CD4-positive, alpha-beta T cell (primary cell): ENCODE measurements at places on chromosomes 2 and 18.

- DNase-seq: no peak
Observed at GRCh38 chr2:210007895-210008294, 5.5 kb downstream of the RPE start.

GRCh38 chr2:126777620-126777978 lies 121.1 kb upstream of the TEX51 start:
- DNase-seq: no peak

DNA sequence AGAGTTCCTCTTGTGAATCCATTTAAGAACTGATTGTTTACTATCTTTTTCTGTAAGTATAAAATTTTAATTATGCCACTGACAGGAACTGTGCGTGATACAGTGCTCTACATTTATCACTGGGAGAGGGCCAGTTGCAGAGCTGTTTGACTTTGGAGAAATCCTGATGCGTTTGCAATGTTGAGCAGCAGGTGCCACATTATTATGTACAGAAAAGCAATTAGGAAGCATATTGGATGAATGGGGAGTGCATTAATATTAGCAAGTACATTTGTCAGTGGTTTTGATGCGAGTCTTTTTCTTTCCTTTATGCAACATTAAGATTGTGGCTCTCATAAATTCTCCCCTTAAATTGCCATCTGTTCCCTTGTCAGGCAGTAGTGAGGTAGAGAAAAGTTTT lies 302.3 kb upstream of the FANCL start:
- no peak for DNase-seq

GRCh38 chr2:179470089-179470488 lies 205.5 kb upstream of the SESTD1 start:
- DNase-seq: no peak

DNA sequence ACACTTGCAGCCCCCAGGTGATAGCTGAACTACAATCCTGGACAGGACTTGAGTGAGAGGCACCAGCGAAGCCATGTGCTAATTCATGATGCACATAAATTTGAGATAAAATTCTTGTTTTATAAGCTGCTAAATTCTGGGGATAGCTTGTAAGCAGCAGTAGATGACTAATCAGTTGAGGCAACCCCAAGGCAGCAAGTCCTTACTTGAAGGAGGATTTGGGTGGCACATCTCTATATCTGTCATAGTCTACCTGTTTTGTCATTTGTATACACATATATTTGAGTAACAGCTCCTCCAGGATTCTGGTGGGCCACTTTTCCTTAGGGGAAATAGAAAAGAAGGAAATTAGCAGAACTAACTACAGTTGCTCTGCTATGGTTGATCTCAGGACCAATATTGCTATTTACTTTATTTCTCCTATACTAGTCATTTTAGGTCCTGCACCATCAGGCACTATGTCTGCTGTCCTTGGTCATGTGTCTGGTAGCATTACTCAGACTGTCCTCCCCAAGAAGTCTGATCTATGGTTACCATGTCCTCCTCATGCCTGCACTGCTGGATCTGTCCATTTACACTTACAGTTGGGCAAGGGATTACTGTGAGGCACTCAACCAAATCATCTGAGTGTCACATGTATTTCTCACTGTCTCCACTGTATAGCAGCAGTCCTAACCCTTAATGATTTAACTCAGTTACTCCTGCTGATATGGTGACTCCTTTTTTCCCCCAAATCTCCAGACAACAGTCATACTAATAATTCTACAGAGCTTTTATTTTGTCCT lies 436.0 kb upstream of the CWC22 start:
- no peak for DNase-seq

GRCh38 chr18:77052297-77052982 lies 80.1 kb downstream of the MBP start:
- DNase-seq: no peak
